Tibial nerve (tissue), 4 donors: ENCODE measurements at places on chromosomes 1 and 21. TPM values are rescaled to one million over a fixed set of nuclear protein-coding genes. Genes with fewer than 3 reads are reported as not detected.

The LORICRIN gene
- total RNA-seq, result not detected

The LCE2D gene
- not detected for total RNA-seq

GRCh38 chr1:202343652-202344349, 2.1 kb upstream of the UBE2T start:
- DNase-seq, result no peak

DNA sequence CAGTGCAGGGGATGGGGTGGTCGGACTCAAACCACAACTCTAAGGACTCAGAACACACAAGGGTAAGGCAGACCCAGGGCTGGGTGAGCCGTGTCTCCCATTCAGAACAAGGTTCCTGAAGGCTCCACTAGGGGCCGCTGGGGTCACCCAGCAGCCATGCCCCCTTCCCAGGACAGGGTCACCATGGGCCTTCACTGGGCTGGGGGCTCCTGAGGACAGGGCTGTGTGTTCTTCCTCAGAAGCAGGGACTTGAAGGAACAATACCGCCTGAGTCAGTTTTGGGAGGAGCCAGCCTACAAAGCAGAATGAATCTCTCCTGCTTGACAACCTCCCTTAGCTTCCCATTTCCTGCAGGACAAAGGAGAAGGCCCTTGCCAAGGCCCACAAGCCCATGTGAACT, 15.4 kb downstream of the RIMS3 start:
- DNase-seq, result no peak

The GATAD2B gene
- 16.8 TPM for total RNA-seq

DNA sequence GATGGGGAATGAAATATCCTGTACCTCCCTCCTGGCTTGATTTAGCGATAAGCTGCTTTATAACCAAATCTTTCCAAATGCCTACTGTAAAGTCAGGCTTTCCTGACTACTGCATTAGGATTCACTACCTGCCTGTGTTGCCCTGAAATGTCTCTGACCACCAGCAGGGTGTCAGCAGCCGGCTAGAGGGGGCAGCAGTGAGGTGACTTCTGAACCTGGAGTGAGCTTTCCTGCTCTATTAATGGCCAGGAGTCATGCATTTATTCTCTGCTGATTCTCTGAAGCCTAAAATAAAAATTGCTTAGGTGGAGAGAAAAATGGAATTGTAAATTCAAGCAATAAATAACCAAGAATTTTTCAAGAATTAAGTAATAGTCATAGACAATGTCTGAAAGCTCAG, 2.5 kb downstream of the BACE2 start:
- peak; percentile 18 for DNase-seq

DNA sequence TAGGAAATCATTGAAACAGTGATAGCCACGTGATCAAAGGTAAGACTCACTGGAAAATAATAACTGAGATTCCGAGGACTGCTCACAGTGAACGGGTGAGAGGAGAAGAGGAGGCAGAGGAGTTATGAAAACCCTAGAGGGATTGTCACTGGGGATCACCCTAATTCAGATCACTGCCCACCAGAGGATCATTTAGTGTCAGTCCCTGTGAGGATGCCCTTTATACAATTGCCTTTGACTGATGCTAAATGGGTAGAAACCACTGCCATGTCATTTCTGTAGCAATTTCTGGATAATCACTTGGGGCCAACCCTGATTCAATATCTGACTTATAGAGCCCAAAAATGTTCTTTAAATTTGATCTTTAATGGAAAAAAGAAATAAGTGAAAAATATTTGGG, 14.1 kb upstream of the VAV3 start:
- DNase-seq, result no peak

DNA sequence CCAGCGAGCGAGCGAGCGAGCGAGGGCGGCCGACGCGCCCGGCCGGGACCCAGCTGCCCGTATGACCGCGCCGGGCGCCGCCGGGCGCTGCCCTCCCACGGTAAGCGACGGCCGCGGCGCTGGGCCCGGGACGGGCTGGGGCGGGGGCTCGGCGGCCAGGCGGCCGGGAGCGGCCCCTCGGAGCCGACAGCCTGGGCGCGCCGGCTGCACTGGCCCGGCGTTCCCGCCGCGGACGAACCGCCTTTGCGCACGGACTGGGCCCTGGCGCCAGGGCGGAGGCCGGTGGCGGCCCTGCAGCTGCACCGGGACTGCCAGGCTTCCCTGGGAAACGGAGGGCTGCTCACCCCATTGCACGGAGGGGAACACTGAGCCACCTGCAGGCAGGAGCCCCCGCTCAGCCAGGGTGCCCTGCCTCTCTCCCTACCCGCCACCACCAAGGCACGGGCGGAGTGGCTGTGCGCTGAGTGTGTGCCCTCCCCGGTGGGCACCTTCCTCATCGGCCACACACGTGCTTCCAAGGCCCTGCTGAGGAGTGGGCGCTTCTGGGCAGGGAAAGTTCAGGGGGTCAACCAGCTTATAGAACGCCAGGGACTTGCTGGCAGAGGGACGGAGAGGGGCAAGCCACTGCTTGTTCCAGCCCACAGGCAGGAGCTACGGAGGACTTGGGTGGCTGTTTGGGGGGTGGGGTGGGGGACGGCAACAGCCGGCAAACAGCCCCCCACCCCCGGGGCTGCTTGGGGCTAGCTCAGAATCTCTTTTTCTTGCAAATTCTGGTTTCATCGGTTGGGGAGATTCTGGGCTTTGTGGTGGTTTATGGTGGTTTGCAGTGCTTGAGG, 532 bp downstream of the CSF1 start:
- no peak for DNase-seq

The TFF3 gene
- 20.3 TPM for total RNA-seq

GRCh38 chr21:36059823-36060158, 535 bp downstream of the SETD4 start:
- DNase-seq, result peak; percentile 15

GRCh38 chr21:38798481-38798882, 7.2 kb upstream of the ETS2 start:
- no peak for DNase-seq
